ENCODE measurements at places on chromosomes 5 and 9. TPM values are rescaled to one million over a fixed set of nuclear protein-coding genes. Genes with fewer than 3 reads are reported as not detected.

DNA sequence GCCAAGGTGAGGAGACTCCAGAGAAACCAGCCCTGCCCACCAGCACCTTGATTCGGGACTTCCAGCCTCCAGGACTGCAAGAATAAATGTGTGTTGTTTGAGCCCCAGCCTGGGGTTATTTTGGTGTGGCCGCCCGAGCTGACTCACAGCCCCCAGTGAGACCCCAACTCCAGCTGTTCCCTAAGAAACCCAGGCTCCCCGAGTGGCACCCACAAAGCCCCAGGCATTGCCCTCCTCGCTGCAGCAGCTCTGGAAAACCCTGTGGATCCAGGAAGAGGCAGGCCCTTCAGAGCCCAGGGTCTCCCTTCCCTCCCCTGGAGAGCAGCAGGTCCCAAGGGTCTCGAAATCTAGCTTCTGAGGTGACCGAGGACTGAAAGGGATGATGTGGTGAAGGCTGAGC lies 69.2 kb upstream of the PPP1R26 start:
- DNase-seq = no peak
- no peaks in the 10 kb centered on the region for H3K27me3 ChIP-seq
- no peaks in the 10 kb centered on the region for H3K4me1 ChIP-seq
- H3K4me3 ChIP-seq = no peak overlapping the region

- no peak overlapping the region for H3K4me3 ChIP-seq
- peaks cover 4% of the 10 kb centered on the region for H3K27me3 ChIP-seq
- H3K4me1 ChIP-seq = no peaks in the 10 kb centered on the region
Observed at GRCh38 chr9:87494970-87495471, 2.6 kb upstream of the DAPK1 start.

DNA sequence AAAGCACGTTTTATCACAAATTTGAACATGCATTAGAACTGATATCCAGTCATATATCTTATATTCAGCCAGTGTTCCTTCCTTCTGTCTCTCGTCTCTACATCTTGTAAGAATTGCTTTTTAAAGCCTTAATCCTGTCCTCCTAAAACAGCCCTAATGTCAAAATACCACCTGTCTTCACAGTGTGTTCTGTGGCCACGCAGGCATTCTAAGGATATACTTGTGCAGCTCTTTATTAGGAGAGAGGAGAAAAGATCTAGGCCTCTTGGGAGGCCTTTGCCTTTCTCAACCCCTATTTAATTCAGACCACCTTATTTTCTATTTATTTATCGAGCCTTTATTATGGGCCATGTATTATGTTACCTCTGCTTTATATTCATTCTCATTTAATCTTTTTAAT lies 78.3 kb downstream of the MAN2A1 start:
- no peak for DNase-seq
- no peak overlapping the region for H3K4me3 ChIP-seq
- H3K27me3 ChIP-seq = no peaks in the 10 kb centered on the region
- H3K36me3 ChIP-seq = peaks cover 19% of the 10 kb centered on the region

GRCh38 chr5:118891252-118891651 lies 97.1 kb downstream of the DTWD2 start:
- H3K27ac ChIP-seq = no peak overlapping the region
- H3K4me3 ChIP-seq = no peak overlapping the region
- no peaks in the 10 kb centered on the region for H3K27me3 ChIP-seq
- no peaks in the 10 kb centered on the region for H3K4me1 ChIP-seq

DNA sequence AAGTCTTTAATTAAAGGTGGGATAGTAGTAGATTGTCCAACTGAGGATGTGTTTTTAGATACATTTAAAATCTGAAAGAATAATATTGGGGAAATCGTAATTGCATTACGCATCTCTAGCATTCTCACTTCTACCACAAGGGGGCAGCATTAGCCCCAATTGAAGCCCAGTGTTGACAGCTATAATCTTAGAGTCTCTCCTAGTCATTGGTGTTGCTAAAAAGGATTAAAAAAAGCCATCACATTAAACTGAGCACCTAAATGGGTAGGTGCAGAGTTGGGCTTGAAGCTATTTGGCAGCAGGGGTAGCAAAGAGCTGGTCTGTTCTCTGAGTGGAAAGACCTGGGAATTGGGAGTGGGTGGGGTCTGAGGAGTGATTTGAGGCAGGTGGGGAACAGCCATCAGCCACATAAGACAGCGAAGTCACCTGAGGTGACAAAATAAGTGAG lies 177.2 kb downstream of the OSTF1 start:
- no peaks in the 10 kb centered on the region for H3K36me3 ChIP-seq
- H3K27ac ChIP-seq = no peak overlapping the region

DNA sequence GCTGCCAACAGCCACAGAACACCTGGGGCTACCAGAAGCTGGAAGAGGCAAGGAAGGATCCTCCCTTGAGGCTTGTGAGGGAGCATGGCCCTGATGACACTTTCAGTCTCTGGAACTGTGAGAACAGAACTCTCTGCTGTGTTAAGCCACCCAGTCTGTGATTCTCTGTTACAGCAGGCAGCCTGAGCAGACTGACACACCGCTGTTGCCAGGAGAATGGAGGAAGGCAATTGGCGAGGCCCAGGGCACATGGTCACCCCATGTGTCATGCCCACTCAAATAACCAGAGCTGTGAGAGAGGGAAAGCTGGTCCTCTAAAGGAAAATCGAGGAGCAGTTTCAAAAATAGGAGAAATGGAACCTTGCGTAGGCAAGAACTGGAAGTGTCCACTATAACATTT lies 12.0 kb upstream of the KIF4B start:
- DNase-seq = no peak
- no peaks in the 10 kb centered on the region for H3K4me1 ChIP-seq
- H3K36me3 ChIP-seq = no peaks in the 10 kb centered on the region
- H3K4me3 ChIP-seq = no peak overlapping the region

GRCh38 chr5:172716796-172717313 lies 54.1 kb downstream of the DUSP1 start:
- no peaks in the 10 kb centered on the region for H3K36me3 ChIP-seq
- peaks cover 17% of the 10 kb centered on the region for H3K4me1 ChIP-seq
- H3K4me3 ChIP-seq = no peak overlapping the region
- DNase-seq = peak; percentile 82

DNA sequence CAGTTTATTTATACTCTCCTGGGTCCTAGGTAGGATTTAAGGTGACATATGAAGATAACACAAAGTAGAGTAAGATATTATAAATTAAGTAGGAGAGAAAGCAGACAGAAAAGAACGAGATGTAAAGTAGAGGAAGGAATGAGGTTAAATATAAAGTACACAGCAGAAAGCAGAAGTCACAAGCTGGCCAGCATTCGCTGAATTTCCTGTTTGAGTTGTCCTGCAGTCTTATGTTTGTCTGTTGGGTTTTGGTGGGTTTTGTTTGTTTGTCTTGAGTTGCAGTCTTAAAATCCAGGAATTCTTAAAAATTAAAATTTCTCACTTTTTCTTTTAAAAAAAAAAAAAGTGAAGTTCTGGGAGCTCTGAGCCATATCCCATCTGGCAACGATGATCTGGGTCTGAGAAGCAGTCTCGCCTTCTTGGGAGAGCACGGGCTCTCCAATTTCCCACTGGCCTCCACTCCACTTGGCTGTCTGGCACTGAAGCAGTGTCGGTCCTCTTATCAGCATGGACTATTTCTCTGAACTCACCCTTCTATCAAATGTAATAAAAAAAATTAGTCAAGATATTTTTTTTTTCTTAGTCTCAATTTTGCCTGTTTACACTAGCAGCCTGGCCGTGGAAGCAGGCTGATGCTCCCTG lies 2.0 kb downstream of the S100Z start:
- no peak for DNase-seq
- peaks cover 61% of the 10 kb centered on the region for H3K4me1 ChIP-seq
- H3K27me3 ChIP-seq = no peaks in the 10 kb centered on the region
- no peak overlapping the region for H3K27ac ChIP-seq
- no peaks in the 10 kb centered on the region for H3K36me3 ChIP-seq

- no peak overlapping the region for H3K4me3 ChIP-seq
- H3K27me3 ChIP-seq = no peaks in the 10 kb centered on the region
- no peak overlapping the region for H3K27ac ChIP-seq
- DNase-seq = no peak
Observed at GRCh38 chr5:171593976-171594375, 174.5 kb downstream of the FGF18 start.

DNA sequence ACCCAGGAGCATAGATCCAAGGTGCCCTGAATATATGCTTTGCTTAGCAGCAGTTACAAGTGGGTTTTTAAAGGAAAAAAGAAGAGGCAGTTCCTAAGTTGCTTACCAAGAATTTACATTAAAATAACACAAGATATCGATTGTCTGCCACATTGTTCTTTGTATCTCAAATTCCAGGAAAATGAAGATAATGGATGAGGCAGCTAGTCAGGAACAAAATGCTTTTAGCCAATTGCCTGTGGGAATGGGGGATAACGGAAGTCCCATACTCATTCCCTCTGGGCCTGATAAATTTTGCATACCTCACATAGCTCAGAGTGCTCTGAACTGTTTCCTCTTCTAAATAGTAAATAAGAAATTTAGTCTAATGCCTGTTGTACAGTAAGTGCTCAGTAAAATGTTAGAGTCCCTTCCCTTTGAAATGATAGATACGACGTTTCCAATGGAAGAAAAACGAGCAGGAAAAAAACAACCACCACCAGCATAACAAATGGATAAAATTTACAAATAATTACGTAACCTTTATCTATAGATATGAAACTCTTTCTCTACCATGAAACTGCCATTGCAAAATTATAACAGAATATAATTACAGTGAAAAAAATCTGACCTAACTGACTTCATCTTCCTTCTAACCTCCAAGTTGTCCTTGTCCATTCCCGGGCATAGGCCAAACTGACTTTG lies 35.5 kb upstream of the TENT2 start:
- no peaks in the 10 kb centered on the region for H3K4me1 ChIP-seq
- no peak for DNase-seq
- no peak overlapping the region for H3K27ac ChIP-seq
- no peak overlapping the region for H3K4me3 ChIP-seq

DNA sequence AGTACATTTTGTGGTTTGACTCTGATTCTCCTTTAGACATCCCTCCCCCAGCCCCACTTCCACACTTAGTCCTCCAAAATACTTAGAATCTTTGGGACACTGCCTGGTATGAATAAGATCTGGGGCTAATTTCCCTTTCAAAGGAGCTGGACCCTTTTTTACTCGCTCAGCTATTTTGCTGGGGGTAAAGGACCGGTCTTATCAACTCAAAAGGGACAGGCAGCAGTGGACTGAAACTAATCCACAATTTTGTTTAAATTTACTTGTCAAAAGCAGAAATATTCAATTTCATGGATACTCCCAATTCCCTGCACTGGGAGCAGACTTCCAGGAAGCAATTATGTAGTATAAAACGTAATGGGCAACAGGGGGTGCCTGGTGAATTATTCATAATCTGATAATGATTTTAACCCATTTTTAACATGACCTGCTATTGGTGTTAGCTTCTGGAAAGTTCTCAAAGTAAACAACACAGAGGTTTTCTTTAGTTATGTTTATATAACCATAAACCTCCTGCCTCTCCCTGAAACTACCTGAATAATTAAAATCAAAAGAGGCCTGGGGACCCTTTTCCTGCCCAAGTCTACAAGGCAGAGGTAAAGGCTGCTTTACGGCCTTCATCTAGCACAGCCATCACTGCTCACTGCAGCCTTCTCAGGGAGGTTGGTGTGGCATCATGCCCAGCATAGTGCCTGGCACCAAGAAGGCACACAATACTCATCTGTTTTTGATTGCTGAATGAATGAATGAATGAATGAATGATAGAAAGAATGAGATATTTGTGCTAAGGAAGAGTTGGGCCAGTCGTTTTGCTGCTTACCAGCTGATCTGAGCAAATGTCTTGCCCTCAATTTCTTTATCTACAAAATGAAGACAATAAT lies 44.2 kb upstream of the GNPDA1 start:
- H3K36me3 ChIP-seq = no peaks in the 10 kb centered on the region
- no peak overlapping the region for H3K27ac ChIP-seq
- no peak overlapping the region for H3K4me3 ChIP-seq
- no peaks in the 10 kb centered on the region for H3K27me3 ChIP-seq
- no peak for DNase-seq

GRCh38 chr9:96219026-96219899 lies 82.7 kb downstream of the HSD17B3 start:
- no peak overlapping the region for H3K27ac ChIP-seq
- H3K27me3 ChIP-seq = peaks cover 10% of the 10 kb centered on the region
- no peak overlapping the region for H3K4me3 ChIP-seq
- peaks cover 9% of the 10 kb centered on the region for H3K4me1 ChIP-seq
- peak; percentile 31 for DNase-seq
- no peaks in the 10 kb centered on the region for H3K36me3 ChIP-seq

DNA sequence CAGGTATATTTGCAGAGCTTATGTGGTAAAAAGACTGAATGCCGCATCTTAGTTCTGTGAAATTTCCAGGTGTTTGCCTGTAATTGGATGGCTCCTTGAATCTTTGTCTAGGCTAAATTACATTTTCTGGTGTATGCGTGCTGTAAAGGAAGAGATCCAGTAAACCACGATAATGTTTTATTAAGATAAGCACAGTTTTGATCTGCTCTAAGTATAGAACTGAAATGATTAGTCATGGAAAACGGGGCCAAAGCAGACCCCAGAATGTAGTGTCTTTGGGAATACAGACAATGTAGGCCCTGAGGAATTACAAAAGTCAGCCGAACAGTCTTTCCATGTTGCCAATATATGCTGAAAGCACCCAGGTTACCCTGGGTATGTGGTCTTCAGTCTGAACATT lies 257.3 kb downstream of the FANCC start:
- no peaks in the 10 kb centered on the region for H3K4me1 ChIP-seq
- no peak overlapping the region for H3K27ac ChIP-seq
- no peaks in the 10 kb centered on the region for H3K36me3 ChIP-seq
- no peak for DNase-seq
- H3K4me3 ChIP-seq = no peak overlapping the region

DNA sequence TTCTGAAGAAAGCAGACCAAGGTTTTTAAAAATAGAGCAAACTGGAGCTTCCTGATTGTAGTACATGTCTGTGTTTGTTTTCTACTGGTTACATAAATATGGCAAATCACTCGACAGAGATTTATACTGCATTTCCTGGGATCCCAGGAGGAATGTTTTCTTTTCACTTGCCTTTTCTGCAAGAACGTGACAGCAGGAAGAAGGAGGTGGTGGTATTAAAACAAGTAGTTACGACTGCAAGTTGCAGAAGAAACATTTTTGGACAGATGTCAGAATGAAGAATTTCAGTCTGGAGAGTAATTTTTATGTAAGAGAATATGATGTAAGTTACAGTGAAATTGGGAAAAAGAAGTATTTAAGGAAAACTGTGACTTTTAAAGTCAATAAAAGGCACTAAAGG lies 253.7 kb upstream of the NFIL3 start:
- H3K27ac ChIP-seq = no peak overlapping the region
- H3K4me1 ChIP-seq = peaks cover 3% of the 10 kb centered on the region
- peaks cover 11% of the 10 kb centered on the region for H3K27me3 ChIP-seq
- H3K4me3 ChIP-seq = no peak overlapping the region
- no peaks in the 10 kb centered on the region for H3K36me3 ChIP-seq
- DNase-seq = no peak

DNA sequence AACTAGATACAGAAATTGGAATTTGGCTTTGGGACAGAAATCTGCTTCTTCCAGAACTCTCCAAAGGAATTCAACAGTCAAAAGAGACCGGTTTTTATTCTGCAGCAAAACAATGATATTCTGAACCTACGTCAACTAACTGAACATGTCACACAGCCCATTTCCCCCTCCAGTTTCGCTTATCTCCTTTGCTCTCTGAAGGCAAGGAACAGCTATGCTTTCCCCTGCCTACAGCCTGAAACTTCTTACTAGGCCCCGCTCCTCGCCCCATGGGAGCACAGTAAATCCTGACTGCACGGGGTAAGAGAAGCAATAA lies 488 bp downstream of the SKIC3 start:
- H3K36me3 ChIP-seq = peaks cover 5% of the 10 kb centered on the region
- H3K4me3 ChIP-seq = peak overlapping the region; percentile 84
- DNase-seq = no peak
- peak overlapping the region; percentile 70 for H3K27ac ChIP-seq
- H3K27me3 ChIP-seq = no peaks in the 10 kb centered on the region
- H3K4me1 ChIP-seq = peaks cover 37% of the 10 kb centered on the region

Gene RASGRF2
- 10.0 TPM for polyA plus RNA-seq

Gene OR5C1
- not detected for polyA plus RNA-seq

Gene C8G
- polyA plus RNA-seq = 0.60 TPM

Gene MYORG
- 0.09 TPM for polyA plus RNA-seq

Measured in CD4-positive, alpha-beta memory T cell (primary cell).